ENCODE measurements at places on chromosomes 3 and 15.

DNA sequence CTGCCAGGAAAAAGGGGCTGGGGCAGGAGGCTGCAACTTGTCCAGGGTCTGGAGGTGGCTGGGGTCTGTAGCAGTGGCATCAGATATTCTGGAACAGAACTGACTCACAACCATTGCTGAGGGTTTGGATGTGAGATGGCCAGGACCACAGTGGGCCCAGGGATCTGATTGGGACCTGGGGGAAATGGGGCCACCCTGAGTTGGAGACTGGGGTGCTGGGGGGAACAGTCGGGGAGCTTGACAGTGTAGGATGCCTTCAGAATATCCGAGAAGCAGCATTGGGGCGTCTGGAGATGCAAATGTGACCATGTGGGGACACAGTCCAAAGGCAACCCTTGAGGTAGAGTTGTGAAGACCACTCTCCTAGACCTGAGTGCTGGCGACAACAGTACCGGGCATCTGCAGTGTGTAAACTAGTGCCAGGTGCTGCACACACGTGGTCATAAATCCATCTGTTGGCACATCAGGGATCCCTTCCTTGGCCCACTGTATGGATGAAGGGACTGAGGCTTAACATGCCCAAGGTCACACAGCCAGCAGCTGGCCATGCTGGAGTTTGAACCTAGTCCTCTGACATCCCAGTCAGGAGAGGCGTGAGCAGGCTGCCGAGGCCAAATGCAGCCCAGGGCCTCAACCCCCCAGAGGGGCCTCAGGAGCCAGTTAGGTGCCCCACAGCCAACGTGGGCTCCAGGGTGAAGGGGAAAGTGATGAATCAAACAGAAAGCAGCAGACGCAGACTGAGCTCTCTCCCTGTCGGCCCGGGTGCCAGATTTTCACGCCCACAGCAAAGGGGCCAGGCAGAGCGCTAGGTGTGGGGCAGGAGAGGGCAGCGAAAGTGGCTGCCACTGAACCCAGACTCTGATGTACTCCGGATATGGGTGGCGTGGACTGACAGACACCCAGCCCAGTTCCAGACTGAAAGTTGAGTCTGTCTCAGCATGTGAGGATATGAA is 18.8 kb downstream of the HEMK1 start:
- peak; percentile 87 for DNase-seq

GRCh38 chr3:128702391-128702790 is 23.6 kb upstream of the RAB7A start:
- DNase-seq, result no peak

DNA sequence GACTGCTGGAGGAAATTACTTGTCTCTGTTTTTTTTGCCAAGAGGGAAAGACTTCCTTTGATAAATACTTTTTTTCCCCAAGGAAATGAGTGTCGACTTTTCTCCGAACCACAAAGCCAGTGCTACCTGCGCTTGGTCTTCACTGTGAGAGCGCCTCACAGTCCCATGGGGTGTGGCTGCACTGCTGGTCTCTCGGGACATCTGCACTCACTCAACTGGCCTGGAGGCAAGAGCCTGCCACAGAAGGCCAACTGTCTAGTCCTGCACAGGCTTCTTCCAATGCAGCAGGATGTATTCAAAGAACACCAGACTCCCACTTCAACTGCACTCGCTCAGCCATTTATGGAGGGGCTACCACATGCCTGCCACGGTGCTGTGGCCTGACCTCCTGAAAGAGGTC is 40.6 kb upstream of the CGNL1 start:
- no peak for DNase-seq

DNA sequence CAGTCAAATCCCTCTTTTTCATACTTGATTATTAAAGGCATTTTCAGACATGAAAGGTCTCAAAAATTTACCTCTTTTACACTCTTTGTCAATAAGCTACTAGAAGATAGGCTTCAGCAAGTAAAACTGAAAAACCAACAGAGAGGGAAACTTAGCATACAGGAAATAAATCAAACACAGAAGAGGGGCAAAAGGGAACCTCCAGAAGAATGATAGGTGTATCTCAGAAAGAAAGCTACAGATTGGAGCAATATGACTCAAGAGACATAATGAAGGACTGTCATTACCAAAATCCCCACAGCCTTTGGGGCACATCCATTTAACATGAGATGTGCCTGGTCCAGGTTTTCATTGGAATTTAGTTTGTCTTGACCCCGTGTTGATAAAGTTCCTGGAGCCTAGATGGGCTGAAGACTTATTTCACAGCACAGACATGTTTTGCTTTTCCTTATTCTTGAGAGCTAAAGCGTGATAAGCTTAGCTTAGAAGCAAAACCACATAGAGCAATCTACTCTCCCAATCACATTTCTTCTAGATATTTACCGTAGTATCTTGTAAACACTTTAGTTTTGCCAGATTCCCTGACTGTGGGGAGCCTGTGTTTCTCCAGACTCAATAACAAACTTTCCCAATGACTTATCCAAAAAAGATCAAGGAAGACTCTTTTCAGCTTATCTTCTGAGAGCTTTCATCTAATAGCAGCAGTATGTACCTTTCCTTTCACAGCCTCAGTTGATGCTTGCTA is 11.7 kb downstream of the LRRFIP2 start:
- no peak for DNase-seq

GRCh38 chr15:101554115-101554915 is 64.8 kb upstream of the PCSK6 start:
- no peak for DNase-seq

DNA sequence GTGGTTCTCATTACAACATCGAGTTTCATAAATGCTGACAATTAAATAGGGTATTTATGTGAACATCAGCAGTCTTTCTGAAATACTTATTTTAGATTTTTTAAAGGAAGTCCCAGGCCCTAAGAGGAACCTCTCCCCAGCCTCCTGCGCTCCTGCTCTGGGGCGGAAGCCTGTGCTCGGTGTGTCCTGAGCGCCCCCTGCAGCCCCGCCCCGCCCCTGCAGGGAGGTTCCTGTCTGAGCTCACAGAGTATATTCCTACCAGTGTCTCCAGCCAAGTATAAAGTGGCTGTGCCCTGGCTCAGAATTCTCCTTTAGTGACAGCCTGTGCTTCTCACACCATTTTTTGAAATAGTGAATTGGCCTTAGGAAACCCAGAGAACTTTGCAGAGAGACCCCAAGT is 567.9 kb downstream of the GOLGA6L6 start:
- DNase-seq, result no peak

GRCh38 chr3:35817216-35817615 is 177.9 kb downstream of the ARPP21 start:
- DNase-seq, result no peak

- DNase-seq, result no peak
Measured at GRCh38 chr3:88057630-88058305, 1.0 kb downstream of the CGGBP1 start.

GRCh38 chr3:29565236-29565635 is 284.4 kb downstream of the RBMS3 start:
- DNase-seq, result no peak

DNA sequence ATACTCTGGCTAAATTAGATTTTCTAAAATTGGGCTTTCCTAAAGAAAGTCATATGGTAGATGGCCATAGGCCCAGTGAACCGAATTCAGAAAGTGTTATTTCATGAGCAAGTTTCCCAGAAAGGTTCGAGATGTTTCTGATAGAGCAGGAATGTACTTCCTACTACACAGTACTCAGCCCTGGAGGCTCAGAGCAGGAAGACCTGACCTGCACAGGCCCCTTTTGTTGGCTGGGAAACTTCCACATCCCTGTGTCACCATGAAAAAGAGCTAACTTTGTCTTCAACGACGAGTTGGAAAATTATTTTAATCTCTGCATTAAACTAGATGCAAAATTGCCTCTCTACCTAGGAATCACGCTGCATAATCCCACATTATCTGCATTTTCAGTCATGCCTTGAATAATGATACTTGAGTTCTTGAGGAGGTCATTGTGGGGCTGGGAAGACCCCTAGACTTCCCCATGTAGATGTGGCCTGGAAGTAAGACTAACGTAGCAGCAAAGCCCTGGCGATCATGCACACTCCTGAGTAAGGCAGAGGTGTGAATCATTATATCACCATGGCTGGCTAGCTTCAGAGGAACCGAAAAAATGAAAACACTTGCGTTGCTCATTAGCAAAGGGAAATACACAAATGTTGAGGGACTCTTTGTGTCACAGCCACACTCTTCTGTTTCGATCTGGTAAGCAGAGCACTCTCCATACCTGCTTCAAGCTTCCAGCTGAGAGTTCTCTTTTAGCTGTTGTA is 47.1 kb downstream of the CMTM7 start:
- DNase-seq, result no peak

GRCh38 chr3:37455181-37455580 is 280.8 kb upstream of the LRRFIP2 start:
- no peak for DNase-seq

DNA sequence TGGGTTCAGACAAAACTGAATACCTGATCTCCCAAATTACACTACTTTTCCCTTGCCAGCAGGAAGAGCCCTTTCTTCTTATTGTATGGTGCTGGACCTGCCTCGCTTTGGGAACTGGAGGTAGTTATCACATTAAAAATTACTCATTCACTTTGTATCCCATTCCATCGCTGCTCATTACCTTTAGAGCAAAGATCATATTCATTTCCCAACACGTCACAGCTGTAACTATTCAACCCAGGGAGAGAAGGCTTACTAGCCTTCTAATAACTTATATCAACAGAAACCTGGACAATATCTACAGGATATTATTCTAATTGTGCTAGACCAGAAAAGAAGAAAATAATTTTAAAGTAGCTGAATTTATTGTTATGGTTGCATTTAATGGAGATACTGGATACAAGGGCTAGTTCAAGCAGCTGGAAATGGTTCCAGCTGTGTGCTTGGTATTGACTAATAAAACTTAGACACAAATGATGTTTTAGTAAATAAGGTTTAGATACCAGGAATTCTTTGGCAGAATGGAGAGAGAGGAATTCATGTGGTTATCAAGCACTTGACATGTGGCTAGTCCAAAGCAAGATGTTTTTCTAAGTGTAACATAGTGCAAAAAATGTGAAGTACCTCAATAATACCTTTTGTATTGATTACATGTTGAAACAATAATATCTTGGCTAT is 656.3 kb downstream of the ROBO1 start:
- no peak for DNase-seq

GRCh38 chr3:100252001-100252400 is 8.8 kb upstream of the TBC1D23 start:
- no peak for DNase-seq

DNA sequence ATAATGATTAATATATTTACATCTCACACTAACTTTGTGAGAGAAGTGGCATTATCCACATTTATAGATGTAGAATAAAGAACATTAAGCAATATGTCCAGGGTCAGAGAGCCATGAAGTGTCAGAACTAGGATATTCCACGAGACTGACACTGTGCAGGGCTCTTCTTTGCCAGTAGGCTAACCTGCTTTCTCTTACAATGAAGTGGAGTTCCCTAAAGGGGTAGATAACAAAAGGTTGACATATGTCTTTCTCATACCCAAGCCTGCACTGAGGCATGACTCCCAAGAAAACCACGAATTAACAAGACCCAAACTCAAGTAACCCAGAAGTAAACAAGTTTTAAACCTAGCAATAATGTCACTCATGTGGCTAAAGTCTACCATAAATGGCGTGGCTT is 191.5 kb upstream of the SLC2A2 start:
- DNase-seq, result no peak

GRCh38 chr15:90598679-90599078 is 69.0 kb downstream of the CRTC3 start:
- no peak for DNase-seq

DNA sequence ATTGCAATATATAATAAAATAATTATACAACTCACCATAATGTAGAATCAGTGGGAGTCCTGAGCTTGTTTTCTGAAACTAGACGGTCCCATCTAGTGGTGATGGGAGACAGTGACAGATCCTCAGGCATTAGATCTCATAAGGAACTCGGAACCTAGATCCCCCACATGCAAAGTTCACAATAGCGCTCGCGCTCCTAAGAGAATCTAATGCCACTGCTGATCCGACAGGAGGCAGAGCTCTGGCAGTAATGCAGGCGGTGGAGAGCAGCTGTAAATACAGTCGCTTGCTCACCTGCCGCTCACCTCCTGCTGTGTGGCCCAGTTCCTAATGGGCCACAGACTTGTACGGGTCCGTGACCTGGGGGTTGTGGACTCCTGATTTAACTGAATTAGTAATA is 87.8 kb downstream of the P3H2 start:
- no peak for DNase-seq

GRCh38 chr3:106217745-106218144 is 348.9 kb upstream of the CBLB start:
- DNase-seq, result no peak

- no peak for DNase-seq
Measured at GRCh38 chr15:33586786-33587697, 276.3 kb downstream of the RYR3 start.

DNA sequence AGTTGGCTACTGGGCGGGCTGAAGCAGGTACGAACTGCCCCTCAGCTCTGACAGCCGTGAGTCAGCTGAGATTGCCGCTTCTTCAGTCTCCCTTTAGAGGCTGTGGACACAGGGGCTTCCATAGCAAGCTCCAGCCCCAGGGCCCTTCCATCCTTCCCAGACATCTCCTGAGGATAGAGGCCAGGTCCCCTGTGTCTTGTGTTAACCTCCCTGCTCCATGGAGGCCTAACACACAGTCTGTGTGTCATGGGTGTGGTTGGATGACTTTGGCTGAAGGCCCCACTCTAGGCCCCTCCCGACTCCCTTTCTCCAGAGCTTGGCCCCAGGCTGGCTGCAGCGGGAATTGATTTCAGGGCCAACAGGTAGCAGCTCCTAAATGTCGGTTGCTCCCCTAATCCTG is 116.1 kb upstream of the TLE3 start:
- no peak for DNase-seq

DNA sequence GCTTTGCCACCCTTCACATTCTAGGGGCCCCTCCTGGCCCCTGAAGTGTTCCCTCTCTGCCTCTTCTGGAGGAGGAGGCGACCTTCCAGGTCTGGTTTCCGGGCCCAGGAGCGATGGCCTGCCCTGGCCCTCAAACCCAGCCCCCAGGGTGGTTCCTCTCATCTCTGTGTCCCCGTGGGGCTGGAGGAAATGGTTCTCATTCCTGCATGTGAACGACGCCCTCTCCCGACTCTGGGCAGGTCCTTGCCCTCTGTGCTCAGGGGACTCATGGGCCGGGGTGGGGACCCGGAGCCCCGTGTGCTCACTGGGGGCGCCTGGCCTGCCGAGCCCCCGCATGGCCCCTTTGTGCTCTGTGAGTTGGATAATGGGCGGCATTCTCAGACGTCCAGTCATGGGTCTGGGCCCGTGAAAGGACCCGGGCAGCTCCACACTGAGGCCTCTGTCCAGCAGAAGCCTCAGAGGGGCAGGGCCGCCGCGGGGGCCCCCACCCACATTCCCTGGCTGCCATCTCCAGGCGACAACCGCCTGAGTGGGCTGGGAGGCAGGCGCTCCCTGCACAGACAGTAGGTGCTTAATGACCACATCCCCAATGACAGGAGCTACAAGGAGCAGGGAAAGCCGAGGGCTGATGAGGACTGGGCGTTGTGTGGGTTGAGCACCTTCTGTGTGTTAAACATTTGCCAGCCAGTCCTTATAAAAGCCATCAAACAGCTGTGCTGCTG is 5.5 kb upstream of the PLXND1 start:
- no peak for DNase-seq

GRCh38 chr3:114899186-114899931 is 247.7 kb downstream of the ZBTB20 start:
- no peak for DNase-seq
